ENCODE measurements at places on chromosomes 3 and 15.

GRCh38 chr3:13415997-13416793, 3.9 kb downstream of the NUP210 start:
- no peak for DNase-seq

- no peak for DNase-seq
Measured at GRCh38 chr3:149717391-149718056, 34.8 kb downstream of the COMMD2 start.

GRCh38 chr3:152849996-152850578, 15.2 kb downstream of the P2RY1 start:
- DNase-seq = no peak

DNA sequence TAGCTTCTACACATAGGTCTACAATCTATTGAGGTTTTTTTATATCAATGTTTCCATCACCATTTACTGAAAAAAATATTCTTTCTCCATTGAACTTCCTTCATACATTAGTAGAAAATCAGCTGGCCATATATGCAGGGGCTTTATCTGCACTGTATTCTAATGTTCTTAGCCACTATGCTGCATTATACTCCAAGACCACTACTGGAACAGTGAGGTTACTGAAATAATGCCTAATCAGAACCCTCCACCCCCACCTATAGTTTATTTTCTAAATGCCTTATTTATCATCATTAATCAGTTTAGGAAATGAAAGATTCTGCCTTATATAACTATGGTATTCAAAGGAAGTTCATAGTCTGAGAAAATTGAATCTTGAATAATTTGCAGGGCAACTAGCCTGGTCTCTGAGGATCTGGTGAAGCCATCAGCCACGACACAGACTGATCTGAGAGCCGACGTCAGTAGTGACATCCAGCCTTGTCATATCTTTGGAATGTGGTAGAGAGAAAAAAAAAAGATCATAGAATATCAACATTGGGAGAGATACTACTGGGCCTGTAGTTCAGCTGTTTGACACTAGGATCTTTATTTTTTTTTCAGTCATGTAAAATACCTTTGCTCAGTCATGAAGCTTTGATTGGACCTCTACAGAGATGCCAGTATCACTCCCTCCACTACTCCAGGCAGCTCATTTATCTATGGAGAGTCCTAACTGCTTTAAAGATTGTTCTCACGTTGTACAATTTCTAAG, 66.6 kb downstream of the P3H2 start:
- no peak for DNase-seq

GRCh38 chr3:131989318-131989717, 45.5 kb downstream of the CPNE4 start:
- no peak for DNase-seq

DNA sequence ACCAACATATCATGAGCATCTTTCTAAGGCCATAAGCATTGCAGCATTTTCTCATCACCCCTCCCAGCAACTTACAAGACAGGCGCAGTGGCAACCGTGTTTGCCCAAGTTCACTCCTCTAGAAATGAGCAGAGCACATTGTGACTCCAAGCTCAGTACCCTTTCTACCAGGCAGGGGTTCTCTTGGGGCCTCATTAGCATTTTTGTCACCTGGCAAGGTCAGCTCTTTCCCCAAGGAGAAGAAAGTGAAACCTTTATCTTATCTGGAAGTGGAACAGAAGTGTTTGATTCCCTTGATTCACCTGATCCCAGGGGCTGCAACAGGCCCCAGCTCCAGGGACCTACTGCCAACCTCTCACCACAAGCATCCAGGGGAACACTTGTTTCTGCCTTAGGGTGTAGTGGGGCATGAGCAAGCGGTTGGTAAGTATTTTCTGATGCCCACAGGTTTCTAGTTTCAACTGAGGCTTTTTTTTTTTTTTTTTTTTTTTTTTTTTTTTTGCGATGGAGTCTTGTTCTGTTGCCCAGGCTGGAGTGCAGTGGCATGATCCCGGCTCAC, 44.0 kb upstream of the HERC1 start:
- DNase-seq = no peak

GRCh38 chr3:463252-464192, 267.0 kb downstream of the CHL1 start:
- DNase-seq = no peak

DNA sequence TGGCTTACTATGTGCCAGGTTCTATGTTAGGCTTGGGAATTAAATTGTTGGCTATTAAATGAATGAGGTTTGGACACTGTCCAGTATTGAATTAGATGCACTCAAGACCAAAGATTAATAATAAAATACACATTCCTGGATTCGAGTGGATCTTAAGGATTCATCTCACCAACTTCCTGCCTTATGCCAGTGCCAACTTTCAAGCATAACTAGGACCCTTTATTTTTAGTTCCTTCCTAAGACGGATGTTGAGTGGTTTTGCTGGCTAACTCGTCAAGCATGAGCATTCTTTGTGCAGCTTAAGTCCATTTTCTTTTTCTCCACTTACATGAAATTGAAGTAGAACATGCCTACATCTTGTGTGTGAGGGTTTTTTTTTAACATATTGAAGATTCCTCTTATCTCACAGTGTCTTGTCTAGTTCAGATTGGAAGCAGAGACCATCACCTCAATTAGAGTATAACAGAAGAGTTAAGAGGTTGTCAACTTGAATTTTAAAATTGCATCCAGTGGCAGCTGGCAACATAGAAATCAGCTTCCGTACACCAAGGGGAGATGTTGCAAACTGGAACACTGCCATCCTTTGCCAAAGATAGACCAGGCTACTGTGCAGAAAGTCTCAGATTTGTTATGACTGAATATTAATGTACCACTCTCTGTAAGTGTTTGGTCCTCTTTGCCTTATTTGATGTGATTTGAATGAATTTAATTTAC, 106.3 kb upstream of the BFSP2 start:
- DNase-seq = no peak

DNA sequence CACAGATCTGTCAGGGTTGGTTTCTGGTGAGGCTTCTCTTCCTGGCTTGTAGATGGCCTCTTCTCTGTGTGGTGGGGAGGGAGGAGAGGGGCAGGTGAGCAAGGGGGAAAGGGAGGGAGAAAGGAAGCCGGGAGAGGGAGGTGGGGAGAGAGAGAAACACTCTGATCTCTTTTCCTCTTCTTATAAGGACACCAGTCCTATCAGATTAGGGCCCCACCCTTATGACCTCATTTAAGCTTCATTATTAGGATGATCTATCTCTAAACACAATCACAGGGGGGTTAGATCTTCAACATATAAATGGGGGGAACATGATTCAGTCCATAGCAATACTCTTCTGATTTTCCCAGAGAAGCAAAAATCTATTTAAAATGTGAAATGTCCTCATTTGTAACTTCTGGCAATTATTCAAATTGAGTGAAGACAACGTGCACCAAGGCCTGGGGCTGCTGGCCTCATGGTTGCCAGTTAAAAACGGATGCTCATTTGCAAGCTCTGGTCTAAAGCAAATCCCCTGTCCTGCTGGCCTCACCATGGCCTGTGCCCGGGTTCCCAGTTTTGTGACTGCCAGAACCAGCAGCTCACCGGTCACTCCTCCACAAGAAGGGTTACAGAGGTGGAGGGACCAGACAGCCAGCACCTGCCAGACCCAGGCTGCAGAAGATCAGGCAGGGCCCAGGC, 8.3 kb downstream of the POMGNT2 start:
- no peak for DNase-seq

- peak; percentile 40 for DNase-seq
Measured at GRCh38 chr15:69475769-69476358, 23.2 kb downstream of the RPLP1 start.

GRCh38 chr3:11661827-11662226, 18.1 kb upstream of the VGLL4 start:
- no peak for DNase-seq

GRCh38 chr15:98296653-98297052, 336.1 kb downstream of the ARRDC4 start:
- no peak for DNase-seq

- no peak for DNase-seq
Measured at GRCh38 chr15:61227269-61227949, 1.7 kb downstream of the RORA start.

GRCh38 chr3:135915206-135915605, 50.3 kb upstream of the PPP2R3A start:
- DNase-seq = no peak

GRCh38 chr3:127073941-127074820, 91.3 kb downstream of the PLXNA1 start:
- DNase-seq = no peak

DNA sequence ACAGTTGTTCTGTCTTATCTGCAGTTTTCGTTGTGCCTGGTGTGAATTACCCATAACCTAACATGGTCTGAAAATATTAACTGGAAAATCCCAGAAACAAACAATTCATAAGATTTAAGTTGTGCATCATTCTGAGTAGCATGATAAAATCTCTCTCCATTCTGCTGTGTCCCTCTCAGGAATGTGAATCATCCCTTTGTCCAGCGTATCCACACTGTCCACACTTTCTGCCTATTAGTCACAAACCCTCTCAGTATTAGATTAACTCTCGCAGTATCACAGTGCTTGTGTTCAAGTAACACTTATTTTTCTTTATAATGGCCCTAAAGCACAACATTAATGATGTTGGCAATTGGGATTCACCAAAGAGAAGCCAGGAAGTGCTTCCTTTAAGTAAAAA, 203.2 kb downstream of the CGGBP1 start:
- DNase-seq = no peak

GRCh38 chr3:23319366-23320312, 116.5 kb downstream of the UBE2E2 start:
- DNase-seq = no peak

GRCh38 chr3:120093119-120093910, 932 bp downstream of the GSK3B start:
- no peak for DNase-seq

DNA sequence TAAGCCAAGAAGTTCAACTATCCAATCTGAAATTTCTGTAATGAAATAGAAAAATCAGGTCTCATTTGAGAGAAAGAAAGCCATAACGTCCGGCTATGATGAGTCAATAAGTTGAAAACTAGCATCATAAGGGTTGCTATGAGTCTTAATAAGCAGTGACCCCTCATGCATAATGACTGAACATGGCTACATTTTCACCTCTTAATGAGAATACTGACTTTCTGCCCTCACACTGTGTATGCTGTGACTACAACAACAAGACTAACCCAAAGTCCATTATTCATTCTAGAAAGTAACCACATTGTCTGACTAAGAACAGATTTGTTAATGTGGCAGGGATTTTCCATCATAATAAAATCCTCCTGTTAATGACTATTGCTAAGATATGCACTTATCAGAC, 884.0 kb upstream of the CADM2 start:
- no peak for DNase-seq

- DNase-seq = no peak
Measured at GRCh38 chr3:127566833-127567232, 23.7 kb downstream of the TPRA1 start.

- no peak for DNase-seq
Measured at GRCh38 chr15:66943456-66944095, 121.8 kb upstream of the SMAD3 start.

GRCh38 chr15:40846841-40847222, 3.0 kb downstream of the SPINT1 start:
- no peak for DNase-seq

- no peak for DNase-seq
Measured at GRCh38 chr3:114089675-114090074, 33.1 kb downstream of the QTRT2 start.

DNA sequence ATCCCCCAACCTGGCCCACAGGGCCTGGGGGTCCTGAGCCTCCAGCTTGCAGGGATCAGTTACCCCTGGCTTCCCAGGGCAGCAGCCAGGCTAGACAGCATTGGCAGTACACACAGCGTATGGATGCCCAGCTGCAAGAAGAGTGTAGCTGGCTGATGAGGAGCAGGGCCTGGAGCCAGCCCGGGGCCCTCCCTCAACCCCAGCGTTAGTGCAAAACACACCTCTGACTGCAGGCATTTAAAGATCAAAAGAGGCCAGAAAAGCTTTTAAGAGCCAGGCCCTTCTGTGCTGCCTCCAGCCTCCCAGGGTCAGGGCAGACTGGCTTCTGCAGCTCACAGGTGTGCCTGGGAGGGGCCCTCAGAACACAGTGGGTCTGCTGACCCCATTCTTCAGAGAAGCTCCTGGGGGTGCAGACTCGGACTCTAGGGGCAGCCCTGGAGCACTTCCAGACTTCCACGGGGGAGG, 110.6 kb downstream of the ETFA start:
- DNase-seq = no peak

DNA sequence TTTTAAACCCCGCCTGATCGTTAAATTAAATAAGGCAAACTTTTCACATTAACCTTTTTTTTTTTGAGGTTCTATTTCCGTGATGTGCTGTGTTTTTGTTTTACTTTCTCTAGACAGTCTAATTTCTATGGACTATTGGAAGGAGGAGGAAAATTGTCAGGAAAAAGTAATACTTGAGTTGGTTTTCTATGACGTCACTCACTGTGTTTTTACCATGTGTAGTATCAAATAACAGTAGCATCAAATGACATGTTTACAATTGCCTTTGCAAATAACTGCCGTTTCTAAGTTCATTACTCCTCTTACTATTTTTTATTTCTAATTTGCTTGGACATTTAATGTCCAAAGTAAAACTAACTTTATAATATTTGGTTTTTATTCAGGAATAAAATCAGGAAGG, 32.3 kb downstream of the MYO1E start:
- DNase-seq = no peak

DNA sequence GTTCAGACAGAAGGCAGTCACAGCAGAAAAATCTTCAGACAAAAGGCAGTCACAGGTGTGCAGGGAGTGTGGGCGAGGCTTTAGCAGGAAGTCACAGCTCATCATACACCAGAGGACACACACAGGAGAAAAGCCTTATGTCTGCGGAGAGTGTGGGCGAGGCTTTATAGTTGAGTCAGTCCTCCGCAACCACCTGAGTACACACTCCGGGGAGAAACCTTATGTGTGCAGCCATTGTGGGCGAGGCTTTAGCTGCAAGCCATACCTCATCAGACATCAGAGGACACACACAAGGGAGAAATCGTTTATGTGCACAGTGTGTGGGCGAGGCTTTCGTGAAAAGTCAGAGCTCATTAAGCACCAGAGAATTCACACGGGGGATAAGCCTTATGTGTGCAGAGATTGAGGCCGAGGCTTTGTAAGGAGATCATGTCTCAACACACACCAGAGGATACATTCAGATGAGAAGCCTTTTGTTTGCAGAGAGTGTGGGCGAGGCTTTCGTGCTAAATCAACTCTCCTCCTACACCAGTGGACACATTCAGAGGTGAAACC, 27.6 kb downstream of the ZNF589 start:
- DNase-seq = peak; percentile 88

GRCh38 chr3:13681931-13682330, 133.0 kb downstream of the FBLN2 start:
- DNase-seq = no peak

GRCh38 chr3:68271145-68271544, 616.7 kb upstream of the SUCLG2 start:
- DNase-seq = no peak

- no peak for DNase-seq
Measured at GRCh38 chr3:124230998-124231397, 239.1 kb upstream of the ROPN1 start.

GRCh38 chr3:172024679-172025078, 14.7 kb upstream of the FNDC3B start:
- no peak for DNase-seq
